Fibroblast of upper back skin (primary cell): ENCODE measurements at places on chromosomes 16 and 17.

DNA sequence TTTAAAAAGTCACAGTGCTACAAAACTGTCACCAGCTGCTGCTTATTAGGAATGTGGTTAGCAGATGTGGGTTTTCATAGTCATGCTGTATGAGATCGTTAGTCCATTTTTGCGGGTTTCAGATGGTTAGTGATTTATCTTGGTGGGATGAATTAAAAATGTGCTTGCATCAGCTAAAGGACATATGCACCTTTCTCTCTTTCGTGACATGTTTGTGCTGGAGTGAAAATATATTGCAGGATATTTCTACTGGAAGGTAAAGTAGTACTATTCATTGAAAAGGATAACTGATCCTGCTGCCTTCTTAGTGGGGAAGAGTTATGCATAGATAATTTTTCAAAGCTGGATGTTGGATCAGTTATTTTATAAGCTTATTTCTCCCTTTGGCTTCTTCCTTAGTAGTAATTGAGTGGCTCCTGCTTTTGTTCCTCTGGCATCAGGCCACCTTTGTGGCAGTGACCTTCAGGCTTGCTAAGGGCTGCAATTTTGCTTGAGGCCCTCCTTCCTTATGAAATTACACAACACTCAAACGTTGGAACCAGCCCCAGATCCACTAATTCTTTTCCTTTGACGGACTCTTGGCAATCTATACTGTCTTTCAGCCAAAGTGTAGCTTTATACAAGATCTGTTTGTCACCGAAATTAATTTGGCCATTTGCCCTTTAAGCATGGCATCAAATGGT, 7.5 kb upstream of the SNTB2 start:
- DNase-seq: peak; percentile 96

GRCh38 chr17:76452660-76453430, at the start of gene UBE2O:
Gene UBE2O, minus strand, starts transcription at chr17:76453152. Its CDS starts 11 bp downstream, at chr17:76453141.
- peak; percentile 82 for DNase-seq

GRCh38 chr16:86225905-86226371, 284.4 kb upstream of the FOXF1 start:
- no peak for DNase-seq

GRCh38 chr17:49656247-49656646, 21.6 kb downstream of the SPOP start:
- DNase-seq: no peak

- DNase-seq: no peak
Observed at GRCh38 chr17:32769846-32770245, 107.1 kb downstream of the MYO1D start.

- no peak for DNase-seq
Observed at GRCh38 chr16:74563828-74564263, 43.1 kb downstream of the GLG1 start.

DNA sequence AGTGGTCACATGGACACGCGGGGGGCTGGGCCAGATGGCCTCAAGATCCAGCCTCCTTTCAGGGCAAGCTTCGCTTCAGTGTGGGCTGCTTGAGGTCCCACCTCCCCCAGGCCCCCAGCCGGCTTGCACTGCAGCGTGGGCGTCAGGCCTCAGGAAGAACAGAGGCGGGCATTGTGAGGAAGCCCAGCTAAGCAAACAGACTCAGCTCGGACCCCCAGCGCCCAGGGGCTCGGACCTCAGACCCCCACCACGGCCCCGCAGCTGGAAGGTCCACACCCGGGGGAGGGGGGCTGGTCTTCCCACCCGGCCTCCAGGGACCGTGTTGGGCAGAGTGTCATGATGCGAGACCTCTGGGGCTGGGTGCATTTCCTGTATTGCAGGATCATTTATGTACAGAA, 24.7 kb upstream of the ZNF469 start:
- no peak for DNase-seq

- DNase-seq: no peak
Observed at GRCh38 chr17:81386646-81387099, 8.6 kb upstream of the BAHCC1 start.

DNA sequence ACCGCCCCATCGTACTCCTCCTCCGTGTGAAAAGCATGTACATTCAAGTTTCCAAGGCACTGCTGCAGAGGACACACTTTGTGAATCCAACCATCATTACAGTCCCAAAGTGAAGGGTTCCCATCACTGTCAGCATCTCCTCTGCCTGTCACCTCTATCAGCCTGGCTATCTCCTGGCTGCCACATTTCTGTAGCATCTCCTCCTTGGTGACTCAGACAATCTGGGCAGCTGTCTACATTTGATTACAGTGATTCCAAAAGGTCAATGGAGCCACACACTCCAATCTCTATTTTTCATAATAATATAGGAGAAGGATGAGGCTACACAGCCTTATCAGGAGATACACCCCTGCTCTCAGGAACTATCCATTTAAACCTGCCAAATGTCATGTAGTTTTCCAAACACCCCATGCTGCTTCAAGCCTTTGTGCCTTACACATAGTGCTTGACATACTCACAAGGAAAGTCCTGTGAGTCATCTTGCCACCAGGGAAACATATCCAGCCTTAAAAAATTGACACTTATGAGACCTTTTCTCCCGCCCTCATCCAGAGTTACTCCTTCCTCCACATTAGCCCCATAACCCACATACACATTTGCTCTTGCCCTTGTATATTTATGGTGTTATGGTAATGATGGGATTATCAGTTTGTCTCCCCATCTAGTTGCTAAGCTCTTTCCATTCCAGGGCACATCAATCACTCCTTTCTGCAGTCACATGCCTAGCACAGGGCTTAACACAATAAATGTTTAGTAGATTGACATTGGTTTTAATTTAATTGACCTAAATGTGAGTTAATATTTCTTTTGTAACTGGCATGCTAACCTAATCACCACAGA, 250.1 kb upstream of the CDH5 start:
- DNase-seq: peak; percentile 53

- no peak for DNase-seq
Observed at GRCh38 chr16:49703483-49703882, 152.4 kb downstream of the ZNF423 start.

DNA sequence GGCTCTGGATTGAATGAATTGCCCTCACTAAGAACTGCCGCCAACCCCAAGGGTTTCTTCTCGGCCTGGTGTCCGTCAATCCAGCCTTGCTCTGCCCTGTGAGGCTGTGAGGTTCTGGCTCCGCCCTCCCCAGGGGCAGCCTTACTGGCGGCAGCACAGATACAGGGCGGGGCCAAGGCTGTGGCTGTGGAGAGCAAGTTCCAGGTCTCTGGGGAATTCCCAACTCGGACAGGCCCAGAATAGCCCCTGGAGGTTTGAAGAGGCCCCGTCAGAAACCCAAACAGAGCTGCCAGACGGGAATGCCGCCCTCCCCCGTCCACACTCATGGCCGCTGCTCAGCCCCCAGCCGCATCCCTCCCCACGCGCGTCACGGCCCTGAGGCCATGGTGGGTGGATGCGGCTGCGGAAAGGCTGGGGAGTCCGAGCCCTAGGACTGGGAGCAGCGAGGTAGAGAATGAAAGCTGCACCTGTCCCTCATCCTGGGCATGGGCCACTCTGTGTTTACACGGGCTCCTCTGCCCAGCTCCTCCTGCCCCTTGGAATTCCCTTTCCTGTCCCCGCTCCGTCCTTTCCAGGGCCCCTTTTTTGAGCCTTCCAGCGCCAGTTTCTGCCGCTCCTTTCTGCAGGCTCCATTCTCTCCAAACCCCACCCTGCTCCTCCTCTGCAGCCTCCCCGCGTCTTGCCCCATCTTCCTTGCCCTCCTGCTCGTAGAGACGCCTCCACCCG, 660 bp upstream of the PRRT2 start:
- peak; percentile 97 for DNase-seq

- no peak for DNase-seq
Observed at GRCh38 chr16:78177218-78177617, 77.8 kb downstream of the WWOX start.

DNA sequence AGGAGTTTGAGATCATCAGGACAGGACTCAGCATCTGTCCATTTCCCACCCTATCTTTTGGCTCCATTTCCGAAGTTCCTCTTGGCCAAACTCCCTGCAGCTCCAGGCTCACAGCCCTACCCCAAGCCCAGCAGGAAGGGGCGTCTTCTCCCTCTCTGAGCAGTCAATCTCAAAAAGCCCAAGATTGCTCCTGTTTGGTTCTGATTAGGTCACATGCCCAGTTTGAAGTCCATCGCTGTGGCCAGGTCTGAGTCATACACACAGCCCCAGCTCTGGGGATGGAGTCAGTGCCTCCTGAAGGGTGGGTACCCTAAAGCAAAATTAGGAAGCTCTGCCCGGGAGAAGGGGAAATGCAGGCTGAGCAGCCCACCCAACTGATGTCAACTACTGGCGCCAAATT, 23.9 kb downstream of the SNX20 start:
- no peak for DNase-seq

- no peak for DNase-seq
Observed at GRCh38 chr17:73746314-73747073, 102.2 kb upstream of the SDK2 start.

GRCh38 chr17:2946144-2946543, 117.3 kb downstream of the OR1D5 start:
- DNase-seq: no peak

DNA sequence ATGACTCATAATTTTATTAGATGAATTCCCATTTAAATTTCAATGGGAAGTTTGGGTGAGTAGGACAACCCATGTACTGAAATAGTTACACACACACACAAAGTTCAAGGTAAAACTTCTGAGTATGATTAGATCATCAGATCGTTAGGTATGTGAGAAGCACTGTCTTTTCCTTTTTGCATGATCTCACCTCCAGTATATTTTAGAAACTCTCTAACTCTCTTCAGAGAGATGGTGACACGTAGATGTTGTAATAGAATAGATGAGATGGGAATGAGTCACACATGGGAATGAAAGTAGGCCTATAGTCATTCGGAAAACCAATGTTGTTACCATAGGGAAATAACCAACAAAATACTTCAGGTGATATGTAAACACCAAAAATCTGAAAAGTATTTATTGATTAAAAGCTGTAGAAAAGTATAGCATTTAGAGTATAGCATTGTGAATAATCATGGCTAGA, 22.2 kb downstream of the KRT23 start:
- DNase-seq: peak; percentile 94

DNA sequence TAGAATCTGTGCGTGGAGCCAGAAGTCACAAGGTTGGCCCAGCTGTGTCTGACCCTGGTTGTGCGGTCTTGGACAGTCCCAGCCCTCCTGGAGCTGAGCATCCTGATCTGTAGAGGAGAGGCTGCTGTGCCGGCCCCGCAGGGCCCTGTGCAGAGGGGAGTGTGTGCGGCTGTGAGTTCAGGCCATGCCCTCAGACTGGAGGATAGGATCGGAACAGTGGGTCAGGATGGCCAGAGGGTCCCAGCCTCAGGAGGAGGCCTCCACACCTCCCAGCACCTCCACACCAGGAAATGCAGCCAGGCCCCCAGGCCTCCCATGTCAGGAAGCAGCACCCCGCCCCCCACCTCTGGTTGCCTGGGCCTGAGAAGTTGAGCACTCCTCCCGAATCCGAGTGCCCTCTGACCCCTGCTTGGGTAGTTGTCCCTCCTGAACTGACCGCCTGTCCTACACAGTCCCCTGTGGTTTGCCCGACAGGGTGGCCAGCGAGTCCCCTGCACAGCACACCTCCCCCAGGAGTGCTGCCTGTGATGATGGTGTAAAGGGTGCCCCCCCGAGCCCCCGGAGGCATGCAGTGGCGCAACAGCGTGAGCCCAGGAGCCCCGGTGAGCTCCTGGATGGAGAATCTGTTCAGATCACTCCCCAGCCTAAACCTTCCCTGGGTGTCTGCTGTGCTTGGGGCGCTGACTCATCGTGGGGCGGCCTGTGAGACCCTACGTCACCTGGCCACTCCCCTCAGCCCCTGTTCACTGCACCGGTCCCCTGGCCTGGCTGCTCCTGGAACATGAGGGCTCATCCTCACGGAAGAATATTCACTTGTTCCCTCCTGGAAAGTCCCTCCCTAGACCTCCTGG, 285.2 kb downstream of the SEC14L1 start:
- peak; percentile 71 for DNase-seq

- DNase-seq: no peak
Observed at GRCh38 chr16:13680021-13680889, 239.7 kb upstream of the ERCC4 start.

GRCh38 chr16:79393127-79393526, 207.4 kb downstream of the MAF start:
- no peak for DNase-seq

- DNase-seq: no peak
Observed at GRCh38 chr16:84995663-84996062, 15.7 kb downstream of the ZDHHC7 start.

GRCh38 chr16:73396556-73396955, 348.6 kb upstream of the ZFHX3 start:
- no peak for DNase-seq

DNA sequence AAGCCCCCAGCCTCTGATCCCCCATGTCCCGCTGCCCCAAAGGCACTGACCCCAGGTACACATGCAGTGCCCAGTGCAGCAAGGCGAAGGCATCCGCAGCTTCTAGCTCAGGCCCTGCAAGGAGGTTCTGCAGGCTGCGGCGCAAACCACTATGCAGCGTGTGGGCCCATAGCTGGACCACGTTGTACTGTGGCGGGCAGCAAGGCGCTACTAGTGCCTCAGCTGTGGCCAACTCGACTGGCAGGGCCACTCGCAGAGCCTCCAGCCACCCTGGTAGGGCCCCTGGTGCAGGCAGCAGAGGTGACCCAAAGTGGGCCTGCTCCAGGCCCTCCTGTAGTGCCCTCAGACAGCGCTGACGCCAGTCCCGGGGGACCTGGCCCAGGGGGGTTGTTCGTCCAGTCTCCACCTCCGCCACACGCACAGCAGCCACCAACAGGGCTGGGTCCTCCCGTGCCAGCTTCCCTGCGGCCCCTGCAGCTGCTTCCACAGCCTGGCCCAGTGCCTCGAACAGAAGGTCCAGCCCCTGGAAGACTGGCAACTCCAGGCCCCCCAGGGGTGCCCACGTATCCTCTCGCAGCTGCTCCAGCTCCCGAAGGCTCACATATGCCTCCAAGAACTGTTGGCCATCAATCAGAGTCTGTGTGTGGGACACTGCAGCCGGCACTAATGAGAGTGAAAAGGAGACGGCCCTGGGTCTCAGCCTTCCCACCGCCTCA, 2.6 kb downstream of the EXOC3L1 start:
- no peak for DNase-seq

DNA sequence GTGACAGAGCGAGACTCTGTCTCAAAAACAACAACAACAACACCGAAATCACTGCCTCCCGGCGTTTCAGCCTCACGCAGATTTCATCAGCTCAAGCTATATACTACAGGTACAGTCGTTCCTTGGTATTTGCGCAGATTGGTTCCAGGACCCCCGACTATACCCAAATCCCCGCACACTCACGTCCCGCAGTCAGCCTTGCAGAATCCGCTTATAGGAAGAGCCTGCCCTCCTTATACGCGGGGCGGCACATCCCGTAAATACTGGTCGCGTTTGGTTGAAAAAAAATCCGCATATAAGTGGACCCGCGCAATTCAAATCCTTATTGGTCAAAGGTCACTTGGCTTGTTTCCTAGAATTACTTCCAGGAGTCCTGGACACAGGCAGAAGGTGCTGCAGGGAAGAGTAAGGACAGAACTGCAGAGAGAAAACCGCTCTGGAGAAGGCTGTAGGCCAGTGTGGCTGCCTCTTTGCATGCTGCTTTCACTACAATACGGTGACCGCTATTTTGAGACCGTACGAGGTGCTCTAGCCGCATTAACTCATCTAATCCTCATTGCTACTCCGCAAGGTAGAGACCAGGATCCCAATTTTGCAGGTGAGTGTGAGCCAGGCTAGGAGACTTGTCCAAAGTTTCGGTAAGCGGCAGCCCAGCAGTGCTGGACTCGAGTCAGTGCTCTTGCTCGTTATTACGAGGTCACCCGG, 718 bp downstream of the NDUFAB1 start:
- no peak for DNase-seq
